Common myeloid progenitor, CD34-positive (primary cell): ENCODE measurements at places on chromosomes 1 and 21.
A peak's percentile ranks its signal among the peaks of the same experiment; 100 is the strongest.

GRCh38 chr1:9078015-9078751 lies 8.7 kb upstream of the SLC2A5 start:
- peak; percentile 83 for DNase-seq

DNA sequence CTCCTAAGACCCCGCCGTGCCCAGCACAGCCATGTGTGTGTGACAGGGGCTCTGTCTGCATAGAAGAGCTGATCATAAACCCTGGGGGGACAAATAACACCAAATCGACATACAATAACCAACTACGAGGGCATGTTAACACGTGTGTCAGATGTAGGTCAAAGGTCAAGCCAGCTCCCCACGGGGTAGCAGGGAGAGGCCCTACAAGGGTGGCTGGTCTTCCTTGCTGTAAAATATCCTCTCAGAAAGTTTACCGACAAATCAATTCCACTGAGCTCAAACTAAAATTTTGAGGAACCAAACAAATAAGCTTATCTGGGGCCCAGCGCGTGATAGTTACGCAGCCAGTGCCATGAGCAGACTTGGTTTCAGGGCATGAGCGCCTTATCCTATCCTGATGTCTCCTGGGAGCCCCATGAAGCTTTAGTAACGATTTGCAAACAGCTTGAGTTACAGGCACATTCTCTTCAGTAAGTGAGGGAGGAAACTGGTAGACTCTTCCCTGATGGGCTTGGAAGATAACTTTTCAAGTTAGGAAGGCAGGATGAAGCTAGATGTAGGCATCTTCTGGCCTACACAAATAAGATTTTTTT lies 2.7 kb upstream of the TMPRSS3 start:
- DNase-seq: no peak

GRCh38 chr1:168179438-168180147 lies 831 bp downstream of the TIPRL start:
- peak; percentile 4 for DNase-seq

DNA sequence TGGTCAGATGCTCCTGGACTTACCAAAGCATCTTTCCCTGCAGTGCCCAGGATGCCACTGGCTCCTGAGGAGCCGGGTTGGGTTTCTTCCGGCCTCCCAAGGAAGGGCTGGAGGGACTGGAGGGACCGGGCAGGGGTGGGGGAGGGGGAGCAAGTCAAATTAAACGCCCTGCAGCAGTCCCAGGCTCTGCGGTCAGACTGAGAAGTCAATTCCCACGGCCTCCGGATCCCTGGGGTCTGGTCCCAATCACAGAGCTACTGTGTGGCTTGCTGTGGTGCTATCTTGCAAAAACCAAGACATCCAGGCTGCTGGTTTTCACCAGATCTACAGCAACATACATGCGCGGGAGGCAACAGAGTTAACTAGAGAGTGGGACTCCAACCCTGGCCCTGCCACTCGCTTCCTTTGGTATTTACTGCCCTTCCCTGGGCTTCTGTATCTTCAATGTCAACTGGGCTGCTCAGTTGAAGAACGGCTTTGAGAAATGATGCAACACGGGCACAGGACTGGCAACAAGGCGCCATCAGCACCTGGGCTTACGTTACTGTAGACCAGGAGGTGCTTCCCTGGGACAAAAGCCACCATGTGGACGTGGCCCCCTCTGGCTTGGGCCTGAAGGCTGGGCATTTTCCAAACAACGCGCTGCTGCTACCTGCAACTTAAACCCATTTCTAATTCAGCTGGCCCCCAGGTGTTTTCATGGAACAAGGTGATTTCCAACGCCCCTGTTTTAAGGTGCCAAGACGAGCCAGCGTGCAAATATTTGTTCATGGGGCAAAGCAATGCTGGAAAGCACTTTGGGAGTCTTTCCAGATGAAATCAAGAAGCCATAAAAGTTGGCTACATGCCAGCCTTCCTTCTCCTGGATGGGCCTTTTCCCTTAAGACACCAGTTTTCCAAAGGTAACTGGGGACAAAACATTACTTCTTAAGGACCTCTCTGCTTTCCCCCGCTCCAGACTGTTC lies 11.5 kb downstream of the RCC2 start:
- no peak for DNase-seq

DNA sequence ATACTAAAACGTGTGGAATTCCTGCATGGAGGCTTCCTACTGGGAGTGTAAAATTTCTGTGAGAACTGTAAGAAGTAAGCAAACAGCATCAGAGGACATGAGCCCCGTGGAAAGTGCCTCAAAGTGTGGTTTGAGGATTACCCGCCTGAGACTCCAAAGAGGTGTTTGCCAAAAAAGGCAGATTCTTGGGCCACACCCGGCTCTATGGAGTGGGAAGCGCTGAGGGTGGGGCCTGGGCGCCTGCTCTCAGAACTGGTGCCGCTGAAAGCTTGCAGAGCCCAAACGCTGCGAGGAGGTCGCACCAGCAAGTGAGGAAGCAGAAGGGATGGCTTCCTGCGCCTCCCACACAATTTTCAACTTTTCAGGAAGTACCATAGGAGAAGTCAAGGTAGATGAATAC lies 43.0 kb upstream of the PSEN2 start:
- no peak for DNase-seq

DNA sequence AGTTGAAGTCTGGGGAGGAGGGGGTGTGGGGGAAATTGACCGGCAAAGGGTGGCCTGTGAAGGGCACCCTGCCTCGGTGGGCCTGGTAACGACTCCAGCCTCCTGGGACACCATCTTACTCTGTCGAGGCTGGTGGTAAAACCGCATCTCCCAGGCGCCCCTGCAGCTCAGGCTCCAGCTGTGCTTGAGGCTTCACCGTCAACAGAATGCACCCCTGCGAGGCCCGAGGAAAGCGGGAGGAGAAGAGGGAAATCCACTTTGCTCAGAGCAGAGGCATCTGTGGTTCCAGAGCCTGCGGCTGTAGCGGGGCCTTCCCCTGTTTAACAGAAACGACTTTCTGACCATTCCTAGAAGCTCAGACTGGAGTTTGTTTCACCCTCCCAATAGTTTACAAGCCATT lies 165.6 kb downstream of the NPHP4 start:
- DNase-seq: no peak

- peak; percentile 54 for DNase-seq
Observed at GRCh38 chr1:51729824-51730301, 113.0 kb downstream of the OSBPL9 start.

DNA sequence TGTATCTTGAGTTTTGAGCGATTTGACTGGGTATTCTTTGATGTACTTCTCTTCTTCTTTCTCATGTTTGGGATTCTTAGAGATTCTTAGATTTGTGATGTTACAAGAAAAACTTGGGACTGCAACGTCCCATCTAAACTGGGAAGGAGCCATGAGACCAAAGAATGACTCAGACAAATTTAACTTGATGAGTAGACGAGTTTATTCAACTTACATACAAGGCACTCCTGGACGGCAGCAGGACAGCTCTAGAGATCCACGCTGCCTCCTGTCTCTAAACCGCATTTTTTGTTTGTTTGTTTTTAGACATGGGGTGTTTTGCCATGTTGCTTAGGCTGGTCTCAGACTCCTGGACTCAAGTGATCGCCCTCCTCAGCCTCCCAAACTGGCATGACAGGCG lies 137.1 kb downstream of the PIK3R3 start:
- no peak for DNase-seq

DNA sequence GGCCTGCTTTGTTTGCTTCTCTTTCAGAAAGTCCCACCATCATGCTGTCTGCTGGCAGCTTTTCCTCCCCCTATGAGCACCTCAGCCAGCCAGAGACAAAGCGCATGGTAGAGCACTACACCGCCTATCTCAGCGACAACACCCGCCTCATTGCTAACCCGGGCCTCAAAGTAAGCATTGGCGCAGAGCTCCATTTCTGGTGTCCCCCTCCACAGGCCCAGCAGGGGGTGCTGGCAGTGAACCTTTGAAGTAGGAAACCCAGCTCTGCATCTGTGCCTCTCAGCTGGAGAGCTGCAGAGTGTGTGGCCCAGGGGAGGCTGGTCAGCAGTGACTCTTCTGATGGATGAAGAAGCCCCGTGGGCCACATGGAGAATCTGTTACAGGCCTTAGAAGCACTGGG lies 81.2 kb upstream of the RAVER2 start:
- DNase-seq: no peak

DNA sequence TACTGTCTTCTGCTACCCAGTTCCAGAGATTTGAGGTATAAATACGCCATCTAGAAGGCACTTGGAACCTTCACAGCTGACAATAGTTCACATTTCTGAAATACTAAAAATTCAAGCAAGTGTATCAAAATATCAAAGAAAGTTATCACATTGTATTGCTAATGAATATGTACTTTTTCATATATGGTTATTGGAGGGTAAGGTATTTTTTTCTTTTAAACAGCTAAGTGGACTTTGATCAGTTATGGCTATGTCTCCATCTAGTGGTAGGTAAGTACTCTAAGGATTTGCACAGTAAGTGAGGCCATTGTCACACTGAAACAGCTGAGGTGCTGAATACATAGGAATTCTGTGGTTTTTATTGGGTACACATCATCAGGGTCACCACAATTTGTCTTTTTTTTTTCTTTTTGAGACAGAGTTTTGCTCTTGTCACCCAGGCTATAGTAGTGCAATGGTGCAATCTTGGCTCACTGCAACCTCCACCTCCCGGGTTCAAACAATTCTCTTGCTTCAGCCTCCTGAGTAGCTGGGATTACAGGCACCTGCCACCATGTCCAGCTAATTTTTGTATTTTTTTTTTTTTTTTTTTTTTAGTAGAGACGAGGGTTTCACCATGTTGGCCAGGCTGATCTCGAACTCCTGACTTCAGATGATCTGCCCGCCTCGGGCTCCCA lies 49.1 kb upstream of the CR2 start:
- peak; percentile 81 for DNase-seq

DNA sequence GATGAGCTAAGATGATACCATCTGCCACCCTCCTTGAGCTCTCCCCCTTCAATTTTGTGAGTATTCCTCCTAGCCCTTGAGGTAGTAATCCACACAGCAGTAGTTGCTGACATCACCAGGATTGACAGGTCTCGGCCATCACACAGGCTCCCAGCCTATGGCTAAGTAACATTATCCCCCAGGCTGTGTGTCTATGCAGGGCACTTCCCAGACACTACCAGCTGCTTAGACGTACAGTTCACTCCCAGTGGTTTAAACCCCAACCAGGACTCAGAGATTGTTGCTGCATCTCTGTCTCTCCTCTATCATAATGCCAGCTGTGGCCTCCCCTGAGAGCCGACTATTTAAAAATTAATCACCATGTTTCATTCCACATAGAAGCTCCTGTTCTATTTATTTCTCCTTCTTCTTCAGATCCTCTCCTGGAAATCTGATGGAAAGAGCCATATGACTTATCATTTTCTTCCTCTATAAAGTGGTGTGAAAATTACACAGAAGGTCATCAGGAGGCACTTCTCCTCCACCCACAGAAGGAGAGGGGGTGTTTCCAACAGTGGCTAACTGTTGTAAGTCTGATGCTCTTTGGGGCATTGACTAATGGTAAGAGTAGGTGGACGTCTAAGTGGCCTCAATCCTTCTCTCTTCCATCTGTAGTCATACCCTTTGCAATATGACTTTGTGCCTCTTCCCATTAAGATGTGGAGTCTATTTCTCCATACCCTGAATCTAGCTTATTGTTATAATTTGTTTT lies 396.3 kb downstream of the SETD4 start:
- no peak for DNase-seq

- DNase-seq: no peak
Observed at GRCh38 chr21:39537571-39537970, 75.2 kb upstream of the B3GALT5 start.

DNA sequence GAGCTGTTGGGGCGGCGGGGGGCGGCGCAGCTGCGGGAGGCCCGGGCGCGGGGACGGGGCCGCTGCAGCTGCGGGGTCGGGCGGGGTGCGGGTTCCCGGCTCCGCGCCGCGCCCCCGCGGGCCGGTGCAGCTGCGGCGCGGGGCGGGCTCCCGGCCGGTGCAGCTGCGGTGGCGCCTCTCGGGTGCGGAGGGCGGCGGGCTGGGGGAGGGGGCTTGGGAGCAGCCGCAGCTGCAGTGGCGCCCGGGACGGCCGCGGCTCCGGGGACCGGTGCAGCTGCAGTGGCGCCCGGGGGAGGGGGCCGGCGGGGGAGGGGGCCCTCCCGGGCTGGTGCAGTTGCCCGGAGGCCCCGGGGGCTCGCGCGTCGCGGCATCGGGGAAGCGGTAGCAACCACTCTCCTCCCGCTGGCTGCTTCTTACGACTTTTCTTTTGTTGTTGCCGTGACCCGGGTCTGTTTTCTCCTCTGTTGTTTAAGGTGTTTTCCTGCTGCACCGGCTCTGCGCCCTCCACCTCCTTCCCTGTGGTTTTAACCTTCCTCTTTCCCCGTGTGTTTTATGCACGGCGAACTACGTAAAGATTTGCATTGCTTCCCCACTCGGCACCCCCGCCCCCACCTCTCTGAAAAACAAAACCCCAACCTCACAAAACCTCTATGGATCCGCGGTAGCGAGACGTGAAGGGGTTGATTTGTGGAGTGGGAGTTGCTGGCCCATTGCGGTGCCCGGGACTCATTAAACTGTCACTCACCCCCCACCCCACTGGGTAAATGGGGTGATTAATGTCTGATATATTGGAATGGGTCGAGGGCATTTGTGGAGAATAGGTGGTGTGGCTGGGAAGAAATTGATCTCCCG lies 1.7 kb upstream of the ZBTB18 start:
- DNase-seq: peak; percentile 50
